ENCODE measurements at places on chromosomes 1 and 21.

GRCh38 chr1:223748405-223748772 is 36.0 kb downstream of the CAPN2 start:
- no peak for DNase-seq

DNA sequence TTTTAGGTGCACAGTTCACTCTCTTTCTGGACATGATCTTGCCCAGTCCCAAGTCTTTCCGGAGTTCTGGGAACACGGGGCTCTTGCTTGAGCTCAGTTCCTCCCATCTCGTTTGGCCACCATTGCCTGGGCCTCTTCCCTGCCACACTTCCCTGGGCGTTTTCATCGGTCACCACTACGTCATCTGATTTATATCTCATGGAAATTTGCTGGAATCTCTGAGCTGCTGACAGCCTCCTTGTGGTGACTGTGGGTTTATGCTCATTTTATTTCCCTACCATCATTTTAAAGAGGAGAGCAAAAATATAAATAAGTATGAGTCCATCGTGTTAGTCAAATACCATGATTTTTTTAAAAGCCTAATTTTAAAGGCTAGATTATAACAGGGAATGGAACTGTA is 449.1 kb upstream of the KAZN start:
- no peak for DNase-seq

GRCh38 chr1:38038861-38039260 is 7.7 kb downstream of the POU3F1 start:
- no peak for DNase-seq

- no peak for DNase-seq
These were observed 50.6 kb downstream of the RPS6KA1 start for GRCh38 chr1:26580116-26580515.

- no peak for DNase-seq
These were observed 29.6 kb upstream of the C1orf105 start for GRCh38 chr1:172390683-172391551.

- no peak for DNase-seq
These were observed 6.6 kb downstream of the MYBPH start for GRCh38 chr1:203168991-203169390.
